Left lobe of liver (tissue), 2 donors: ENCODE measurements at places on chromosomes 5 and 9.

DNA sequence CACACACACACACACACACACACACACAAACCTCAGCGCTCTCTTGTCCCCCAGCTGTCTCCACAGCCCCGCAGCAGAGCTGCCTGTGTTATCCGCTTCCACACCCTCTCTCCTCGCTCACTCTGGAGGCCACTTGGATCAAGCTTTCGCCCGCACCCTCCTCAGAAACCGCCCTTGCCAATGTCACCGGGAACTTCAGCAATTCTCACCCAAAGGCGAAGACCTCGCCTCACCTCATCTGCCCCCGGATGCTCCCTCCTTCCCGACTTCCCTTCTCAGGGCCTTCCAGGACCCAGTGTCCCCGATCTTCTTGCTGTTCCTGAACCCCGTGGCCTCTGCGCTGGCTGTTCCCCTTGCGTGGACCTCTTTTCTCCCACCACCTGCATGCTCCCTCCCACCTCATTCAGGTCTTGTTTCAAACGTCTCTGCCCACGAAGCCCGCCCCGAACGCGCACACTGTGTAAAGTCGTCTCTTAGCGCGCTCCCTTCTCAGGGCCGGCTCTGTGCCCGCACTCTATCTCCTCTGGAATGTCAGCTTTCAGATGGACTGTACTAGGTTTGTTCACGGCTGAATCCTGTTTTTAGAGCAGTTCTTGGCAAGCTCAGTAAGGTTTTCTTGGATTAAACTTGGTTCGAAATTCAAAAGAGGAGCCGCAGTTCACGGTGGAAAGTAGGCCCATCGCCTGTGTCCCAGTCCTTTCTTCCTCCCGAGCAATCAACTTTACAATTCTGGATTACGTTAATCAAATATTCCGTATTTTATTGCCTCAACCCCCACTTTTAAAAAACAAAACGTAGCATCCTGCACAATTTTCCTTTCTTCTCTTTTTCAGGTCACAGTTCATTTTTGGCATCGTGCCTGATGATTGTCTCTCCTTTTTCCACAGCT, 1.0 kb upstream of the TRIM7 start:
- DNase-seq, result no peak

DNA sequence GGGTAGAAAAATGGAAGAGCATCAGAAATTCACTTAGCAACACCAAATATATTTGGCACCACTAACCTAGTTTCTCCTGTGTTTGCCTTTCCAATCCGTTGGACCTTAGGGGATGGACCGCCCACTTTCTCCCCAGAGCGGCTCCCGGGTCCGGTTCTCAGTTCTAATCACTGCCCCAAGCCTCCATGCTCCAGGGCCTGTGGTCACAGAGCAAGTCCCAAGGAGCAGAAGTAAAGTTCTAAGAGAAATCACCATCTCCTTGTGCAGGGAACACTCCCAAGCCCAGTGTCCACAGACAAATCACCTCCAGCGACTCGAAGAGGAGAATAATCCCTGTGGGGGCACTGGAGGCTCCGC, 728 bp upstream of the SLC1A1 start:
- peak; percentile 84 for DNase-seq

GRCh38 chr9:120862452-120862851, 14.5 kb downstream of the PHF19 start:
- DNase-seq, result no peak

DNA sequence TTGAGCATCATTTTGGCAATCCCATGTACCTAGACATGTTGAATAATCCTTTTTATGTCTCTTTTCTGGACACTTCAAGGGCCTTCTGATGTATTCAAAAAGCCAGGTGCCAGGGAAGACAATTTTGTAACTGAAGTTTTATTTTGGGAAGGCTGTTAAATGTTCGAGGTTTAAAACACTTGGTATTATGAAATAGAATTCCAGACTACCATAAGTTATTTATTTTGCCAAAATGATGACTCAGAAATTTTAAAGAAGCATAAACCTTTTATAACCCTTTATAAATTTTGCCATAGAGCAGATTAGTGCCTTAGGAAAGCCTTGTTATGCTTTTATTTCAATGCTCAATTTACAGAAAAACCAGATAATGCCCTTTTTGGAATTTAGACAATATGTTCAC, 30.3 kb upstream of the UHRF2 start:
- no peak for DNase-seq

GRCh38 chr9:11347437-11347836, 734.6 kb upstream of the PTPRD start:
- DNase-seq, result no peak

GRCh38 chr5:146290318-146290717, 48.3 kb upstream of the POU4F3 start:
- DNase-seq, result no peak

- no peak for DNase-seq
Measured at GRCh38 chr9:121696930-121697329, 45.5 kb downstream of the DAB2IP start.

- no peak for DNase-seq
Measured at GRCh38 chr5:40649463-40650030, 30.2 kb upstream of the PTGER4 start.

- no peak for DNase-seq
Measured at GRCh38 chr9:131747352-131747751, 7.5 kb upstream of the RAPGEF1 start.

DNA sequence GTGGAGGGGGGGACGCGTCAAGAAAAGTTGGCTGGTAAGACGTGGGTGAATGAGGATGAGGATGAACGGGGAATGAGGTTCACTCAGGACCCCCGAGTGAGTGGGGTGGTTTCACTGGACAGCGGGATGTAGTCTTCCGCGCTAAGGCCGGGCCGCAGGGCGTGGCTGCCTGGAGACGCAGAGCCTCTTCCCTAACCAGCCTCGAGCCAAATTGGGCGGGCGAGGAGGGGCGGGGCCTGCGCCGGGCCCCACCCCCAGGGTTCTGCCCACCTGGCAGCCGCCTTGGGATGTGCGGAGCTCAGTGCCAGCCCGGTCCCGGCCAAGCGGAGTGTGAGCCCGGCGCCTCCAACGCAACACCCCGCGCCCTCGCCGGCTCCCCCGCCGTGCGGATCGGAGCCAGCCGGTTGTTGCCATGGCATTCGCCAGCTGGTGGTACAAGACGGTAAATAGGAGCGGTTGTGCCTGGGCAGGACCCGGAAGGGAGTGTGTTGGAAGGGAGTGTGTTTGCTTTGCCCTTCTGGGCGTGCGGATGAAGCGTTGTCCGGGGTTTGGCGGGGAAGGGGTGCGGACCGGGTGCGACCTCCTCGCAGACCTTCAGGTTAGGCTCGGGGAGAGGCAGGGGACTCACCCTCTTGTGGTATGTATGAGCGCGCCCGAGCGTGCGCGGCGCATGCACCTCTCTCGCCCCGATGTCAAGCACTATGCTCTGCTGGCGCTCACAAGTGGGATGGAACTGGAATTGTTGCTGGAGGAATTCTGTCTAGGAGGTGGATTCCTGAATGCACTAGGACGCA, 746 bp downstream of the CAST start:
- peak; percentile 97 for DNase-seq

DNA sequence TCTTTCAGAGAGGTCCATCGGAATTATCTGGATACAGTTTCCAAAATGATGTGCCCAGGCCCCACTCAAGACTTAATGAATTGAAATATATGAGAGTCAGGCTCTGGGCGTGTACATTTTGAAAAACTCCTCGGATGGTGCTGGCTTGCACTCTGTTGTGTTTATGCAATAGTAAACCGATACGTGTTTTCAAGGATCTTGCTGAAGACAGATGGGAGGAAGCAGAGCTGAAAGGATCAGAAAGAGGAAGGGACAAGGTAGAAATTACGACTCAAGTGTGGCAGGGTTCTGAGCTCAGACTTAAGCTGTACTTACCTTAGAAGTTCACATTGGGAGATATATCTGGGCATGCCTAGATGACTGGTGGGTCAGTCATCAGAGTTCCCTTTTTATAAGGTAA, 13.7 kb upstream of the STOM start:
- DNase-seq, result no peak

- DNase-seq, result peak; percentile 65
Measured at GRCh38 chr5:93621327-93621798, 38.3 kb downstream of the NR2F1 start.
